Glutamatergic neuron (in vitro differentiated cells): ENCODE measurements at places on chromosomes 6 and 20.

- peak; percentile 68 for DNase-seq
Measured at GRCh38 chr20:38302786-38303185, 1.2 kb upstream of the BPI start.

GRCh38 chr6:16168858-16169257 is 40.0 kb downstream of the MYLIP start:
- DNase-seq, result no peak

DNA sequence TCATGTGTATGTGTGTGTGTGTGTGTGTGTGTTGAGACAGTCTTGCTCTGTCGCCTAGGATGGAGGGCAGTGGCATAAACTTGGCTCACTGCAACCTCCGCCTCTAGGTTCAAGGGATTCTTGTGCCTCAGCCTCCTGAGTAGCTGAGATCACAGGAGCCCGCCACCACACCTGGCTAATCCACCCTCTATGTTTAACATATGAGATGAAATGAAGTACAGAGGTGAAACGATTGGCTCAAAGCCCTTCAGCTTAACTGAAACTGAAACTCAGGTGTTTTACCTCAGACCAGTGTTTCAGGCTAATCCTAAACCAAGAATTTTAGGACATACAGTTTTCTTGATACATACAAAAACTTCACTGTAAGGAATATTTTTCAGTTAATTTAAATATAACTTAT is 167.3 kb downstream of the KCNQ5 start:
- no peak for DNase-seq

- DNase-seq, result no peak
Measured at GRCh38 chr6:146481527-146481926, 62.1 kb upstream of the RAB32 start.

- DNase-seq, result no peak
Measured at GRCh38 chr20:63403403-63404105, 42.4 kb upstream of the CHRNA4 start.

DNA sequence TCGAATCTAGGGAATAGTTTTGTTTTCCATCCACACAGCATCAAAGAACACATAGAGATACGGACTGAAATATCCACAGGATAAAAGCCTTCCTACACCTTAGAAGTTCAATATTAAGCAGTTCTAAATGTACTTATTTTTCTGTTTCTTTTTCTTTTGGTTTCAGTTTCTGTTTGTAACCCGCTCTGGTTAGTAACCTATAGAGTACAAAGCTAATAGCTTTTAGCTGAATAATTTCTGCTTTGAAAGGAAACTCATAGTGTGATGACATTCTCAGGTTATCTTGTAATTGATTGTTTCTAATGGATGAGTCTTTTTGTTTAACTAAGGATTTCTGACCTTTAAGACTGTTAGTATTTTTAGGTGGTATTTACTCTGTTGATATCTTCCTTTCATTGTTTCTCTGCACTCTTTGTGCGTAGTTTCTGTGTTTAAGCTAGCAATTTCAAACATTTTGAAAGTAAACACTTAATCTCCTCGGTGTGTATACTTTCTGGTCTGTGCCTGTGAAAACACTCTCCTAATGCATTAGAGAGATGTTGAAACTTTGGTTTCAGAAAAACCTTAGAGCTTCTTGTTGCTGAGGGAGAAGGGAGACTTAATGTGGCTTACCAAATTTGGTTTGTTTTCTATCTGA is 385.5 kb downstream of the HDGFL1 start:
- no peak for DNase-seq

DNA sequence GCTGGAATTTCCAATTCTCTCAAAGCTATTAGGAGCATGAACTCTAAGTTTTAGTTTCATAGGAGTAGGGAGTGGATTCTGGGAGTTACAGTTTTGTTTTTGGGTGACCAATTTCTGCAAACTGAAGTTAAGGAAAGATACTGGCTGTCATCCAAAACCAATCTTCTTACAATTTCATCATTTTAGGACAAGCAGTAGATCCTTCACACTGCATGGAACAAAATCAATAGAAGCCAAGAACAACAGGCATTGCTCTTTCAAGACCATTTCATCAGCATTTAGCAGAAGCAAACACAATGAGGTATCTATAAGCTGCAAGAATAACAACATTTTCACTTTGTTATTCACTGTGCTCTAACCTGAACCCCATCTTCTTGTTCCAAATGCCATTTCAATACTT is 173.0 kb downstream of the GMDS start:
- DNase-seq, result no peak
